ENCODE measurements at places on chromosomes 7 and 10.

- H3K27me3 ChIP-seq: no peaks in the 10 kb centered on the region
- no peak for DNase-seq
- H3K36me3 ChIP-seq: peaks cover 3% of the 10 kb centered on the region
- no peak overlapping the region for H3K4me3 ChIP-seq
- no peak overlapping the region for H3K27ac ChIP-seq
Observed at GRCh38 chr10:13613519-13613918, 26.8 kb downstream of the PRPF18 start.

DNA sequence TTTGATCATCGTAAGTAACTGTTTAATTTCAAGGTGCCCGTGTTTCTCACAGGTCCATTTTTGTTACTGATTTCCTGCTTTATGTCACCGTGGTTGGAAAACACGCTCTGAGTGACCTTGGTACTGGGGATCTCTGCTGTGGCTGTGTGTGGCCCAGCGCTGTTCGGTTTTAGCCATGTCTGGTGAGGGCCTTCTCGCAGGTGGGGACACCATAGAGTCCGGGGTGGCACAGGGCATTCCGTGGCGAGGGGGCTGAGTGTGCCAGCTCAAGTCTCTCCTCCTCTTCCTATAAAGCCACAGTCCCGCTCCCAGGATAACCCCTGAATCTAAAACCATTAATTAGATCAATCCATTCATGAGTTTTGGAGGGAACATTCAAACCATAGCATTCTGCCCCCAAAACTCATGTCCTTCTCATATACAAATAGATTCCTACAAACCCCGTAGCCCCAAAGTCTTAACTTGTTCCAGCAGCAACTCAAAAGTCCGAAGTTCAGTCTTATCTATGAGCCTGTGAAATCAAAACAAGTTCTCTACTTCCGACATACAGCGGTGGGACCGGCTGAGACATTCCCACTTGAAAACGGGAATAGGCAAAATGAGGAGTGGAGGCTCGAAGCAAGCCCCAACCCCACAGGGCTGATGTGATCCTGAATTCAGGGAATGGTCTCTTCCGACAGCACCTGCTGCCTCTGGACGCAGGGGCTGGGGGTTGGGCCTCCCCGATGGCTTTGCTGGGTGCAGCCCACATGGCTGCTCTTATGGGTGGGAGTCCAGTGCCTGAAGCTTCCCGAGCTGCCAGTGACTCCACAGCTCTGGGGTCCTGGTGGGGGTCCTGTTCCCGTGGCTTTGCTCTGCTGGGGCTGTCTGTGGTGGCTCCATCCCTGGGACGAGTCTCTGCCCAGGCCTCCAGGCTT lies 55.0 kb upstream of the NKX6-2 start:
- H3K4me3 ChIP-seq: no peak overlapping the region
- H3K27me3 ChIP-seq: peaks cover 52% of the 10 kb centered on the region
- no peaks in the 10 kb centered on the region for H3K36me3 ChIP-seq
- peak; percentile 34 for DNase-seq
- no peaks in the 10 kb centered on the region for H3K4me1 ChIP-seq

DNA sequence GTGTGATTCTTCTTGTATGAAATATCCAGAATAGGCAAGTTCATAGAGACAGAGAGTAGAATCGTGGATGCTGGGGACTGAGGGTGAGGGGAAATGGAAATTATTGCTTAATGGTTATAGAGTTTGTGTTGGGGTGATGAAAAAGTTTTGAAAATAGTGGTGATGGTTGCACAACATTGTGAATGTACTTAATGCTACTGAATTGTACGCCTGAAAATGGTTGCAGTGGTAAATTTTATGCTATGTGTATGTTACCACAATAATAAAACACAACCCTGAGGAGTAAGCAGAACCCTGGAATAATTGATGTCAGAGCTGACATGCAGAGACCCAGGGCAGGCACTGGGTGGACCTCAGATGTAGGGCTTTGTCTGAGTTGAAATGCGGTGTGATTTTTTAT lies 57.6 kb downstream of the TACR2 start:
- peaks cover 21% of the 10 kb centered on the region for H3K4me1 ChIP-seq
- no peak overlapping the region for H3K4me3 ChIP-seq

DNA sequence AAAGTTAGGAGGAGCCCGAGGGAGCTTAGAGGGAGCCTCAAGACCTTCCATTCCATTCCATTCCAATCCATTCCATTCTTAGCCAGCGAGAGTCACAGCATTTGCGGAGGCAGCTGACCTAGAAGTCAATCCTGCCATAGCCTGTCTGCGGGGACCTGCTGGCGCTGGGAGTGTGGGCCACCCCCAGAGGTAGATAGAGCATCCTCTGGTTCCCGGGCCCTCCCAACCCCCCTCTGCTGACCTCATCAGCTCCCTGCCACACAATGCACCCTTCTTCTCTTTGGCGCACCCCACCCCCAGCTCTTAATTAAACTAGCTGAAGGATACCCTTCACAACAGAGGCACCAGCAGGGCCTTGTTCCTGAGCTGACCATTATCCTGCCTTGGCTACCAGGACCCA lies 152.5 kb upstream of the ZMIZ1 start:
- H3K27me3 ChIP-seq: no peaks in the 10 kb centered on the region
- no peaks in the 10 kb centered on the region for H3K4me1 ChIP-seq

GRCh38 chr10:132551093-132551807 lies 13.7 kb downstream of the INPP5A start:
- H3K4me1 ChIP-seq: no peaks in the 10 kb centered on the region
- no peaks in the 10 kb centered on the region for H3K27me3 ChIP-seq
- DNase-seq: no peak
- H3K27ac ChIP-seq: no peak overlapping the region
- H3K36me3 ChIP-seq: no peaks in the 10 kb centered on the region
- no peak overlapping the region for H3K4me3 ChIP-seq

- no peaks in the 10 kb centered on the region for H3K27me3 ChIP-seq
- H3K36me3 ChIP-seq: no peaks in the 10 kb centered on the region
- no peak overlapping the region for H3K27ac ChIP-seq
- no peak for DNase-seq
- H3K4me1 ChIP-seq: no peaks in the 10 kb centered on the region
Observed at GRCh38 chr10:88962336-88962735, 9.8 kb upstream of the ACTA2 start.

DNA sequence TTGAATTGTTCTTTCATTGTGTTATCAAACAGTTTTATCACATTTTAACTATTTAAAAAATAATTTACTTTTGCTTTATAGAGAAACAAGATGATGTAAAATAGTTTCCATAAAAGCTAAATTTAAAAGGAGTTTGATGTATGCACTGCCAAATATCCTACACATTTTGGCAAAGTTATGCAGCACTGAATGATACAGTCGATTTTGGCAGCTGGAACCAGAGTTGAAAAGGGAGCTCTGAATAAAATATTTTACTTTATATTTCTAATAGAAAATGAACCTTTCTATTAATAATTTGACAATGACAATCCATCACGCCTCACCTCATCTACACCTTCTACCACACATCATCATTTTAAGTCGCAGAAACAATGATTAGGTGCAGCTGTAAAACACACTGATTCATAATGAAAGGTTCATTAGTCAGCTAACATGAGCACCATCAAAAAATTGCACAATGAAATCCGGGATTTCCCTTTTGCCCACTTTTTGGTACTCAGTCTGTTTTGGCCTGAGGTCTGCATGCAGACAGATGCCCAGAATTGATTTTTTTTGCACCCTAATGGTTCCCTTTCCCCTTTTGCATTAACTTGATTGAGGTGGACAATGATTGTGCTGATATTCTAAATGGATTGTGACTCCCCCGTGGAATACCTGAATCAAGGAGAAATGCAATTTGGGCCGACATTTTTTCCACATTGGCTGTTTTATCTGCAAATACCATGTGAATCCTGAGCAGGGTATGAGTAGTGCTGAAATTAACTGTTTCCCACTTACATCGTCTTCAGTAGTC lies 105.8 kb downstream of the THSD7A start:
- no peak overlapping the region for H3K27ac ChIP-seq
- no peaks in the 10 kb centered on the region for H3K36me3 ChIP-seq
- H3K4me3 ChIP-seq: no peak overlapping the region
- DNase-seq: no peak
- H3K27me3 ChIP-seq: no peaks in the 10 kb centered on the region

DNA sequence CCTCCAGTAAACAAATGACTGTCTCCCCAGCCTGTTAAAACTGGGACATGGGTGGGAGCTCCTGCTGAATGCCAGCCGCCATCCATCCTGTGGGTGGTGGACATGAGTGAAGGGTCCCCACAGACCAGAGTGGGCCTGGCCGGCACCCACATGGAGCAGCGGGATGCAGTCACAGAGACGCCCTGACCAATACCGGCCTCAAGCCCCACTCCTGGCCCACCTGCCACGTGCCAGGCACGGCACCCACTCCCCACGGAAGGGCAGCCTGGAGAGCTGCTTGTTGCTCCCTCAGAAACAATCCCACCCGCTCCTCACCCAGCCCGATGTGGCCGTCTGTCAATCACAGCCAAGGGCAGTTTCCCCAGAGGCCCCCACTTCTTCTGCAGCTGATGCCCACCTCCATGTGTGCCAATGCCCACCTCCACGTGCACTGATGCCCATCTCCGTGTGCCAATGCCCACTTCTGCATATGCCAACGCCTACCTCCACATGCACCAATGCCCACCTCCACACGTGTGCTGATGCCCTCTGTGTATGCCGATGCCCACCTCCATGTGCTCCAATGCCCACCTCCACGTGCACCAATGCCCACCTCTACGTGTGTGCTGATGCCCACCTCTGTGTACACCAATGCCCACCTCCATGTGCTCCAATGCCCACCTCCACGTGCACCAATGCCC lies 42.8 kb upstream of the DNAAF5 start:
- no peaks in the 10 kb centered on the region for H3K27me3 ChIP-seq
- DNase-seq: no peak
- H3K4me1 ChIP-seq: no peaks in the 10 kb centered on the region

GRCh38 chr10:126686719-126687118 lies 16.2 kb upstream of the C10orf90 start:
- H3K36me3 ChIP-seq: no peaks in the 10 kb centered on the region
- H3K4me1 ChIP-seq: no peaks in the 10 kb centered on the region
- no peak for DNase-seq
- no peak overlapping the region for H3K4me3 ChIP-seq
- no peak overlapping the region for H3K27ac ChIP-seq
- no peaks in the 10 kb centered on the region for H3K27me3 ChIP-seq

DNA sequence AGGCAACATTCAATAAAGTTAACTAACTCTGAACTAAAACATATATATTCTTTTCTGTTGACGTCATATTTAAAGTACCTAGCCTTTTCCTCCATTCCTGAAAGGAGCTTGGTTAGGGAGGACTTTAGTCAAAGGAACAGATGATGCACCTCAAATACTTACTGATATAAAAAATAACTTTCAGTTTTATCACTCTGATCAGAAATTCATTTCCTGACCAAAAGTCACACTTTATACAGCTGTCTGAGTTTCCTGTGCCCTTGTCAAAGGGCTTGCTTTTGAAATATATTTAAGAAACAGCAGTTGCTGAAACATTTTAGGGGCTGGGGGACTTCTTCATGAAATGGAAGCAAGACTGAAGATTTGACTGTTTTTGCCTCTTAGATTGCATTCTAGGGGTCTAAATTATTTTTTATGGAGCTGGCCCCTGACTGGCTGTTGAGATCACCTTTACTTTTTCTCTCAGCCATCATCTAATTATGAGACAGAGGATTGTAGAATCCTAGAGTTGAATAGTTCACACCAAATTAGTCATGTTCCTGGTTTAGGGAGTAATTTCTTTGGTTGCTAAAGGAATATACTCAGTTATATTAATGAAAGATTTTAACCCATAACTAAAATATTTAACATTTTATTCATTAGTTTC lies 46.6 kb downstream of the GLCCI1 start:
- H3K4me1 ChIP-seq: no peaks in the 10 kb centered on the region
- H3K27ac ChIP-seq: no peak overlapping the region
- H3K36me3 ChIP-seq: no peaks in the 10 kb centered on the region
- no peak for DNase-seq

DNA sequence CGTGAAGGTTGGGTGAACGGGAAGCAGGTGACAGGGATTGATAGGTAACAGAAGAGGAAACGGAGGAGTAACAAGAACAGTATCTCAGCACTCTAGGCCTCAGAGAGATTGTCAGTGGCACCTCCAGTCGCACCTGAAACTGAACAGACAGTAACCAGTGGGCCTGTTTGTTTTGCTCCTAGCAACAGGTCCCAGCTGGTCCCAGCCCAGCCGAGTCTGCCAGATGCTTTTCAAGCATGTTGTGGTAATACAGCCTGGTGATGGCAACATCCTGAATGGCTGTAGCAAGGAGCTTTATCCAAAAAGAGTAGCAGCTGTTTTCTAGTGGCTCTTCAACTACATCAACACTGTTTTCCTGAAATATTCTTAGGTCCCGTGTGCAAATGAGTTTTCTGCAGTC lies 4.7 kb downstream of the CACNB2 start:
- DNase-seq: no peak
- peaks cover 6% of the 10 kb centered on the region for H3K27me3 ChIP-seq
- H3K36me3 ChIP-seq: no peaks in the 10 kb centered on the region
- no peaks in the 10 kb centered on the region for H3K4me1 ChIP-seq
- H3K4me3 ChIP-seq: no peak overlapping the region
- no peak overlapping the region for H3K27ac ChIP-seq

DNA sequence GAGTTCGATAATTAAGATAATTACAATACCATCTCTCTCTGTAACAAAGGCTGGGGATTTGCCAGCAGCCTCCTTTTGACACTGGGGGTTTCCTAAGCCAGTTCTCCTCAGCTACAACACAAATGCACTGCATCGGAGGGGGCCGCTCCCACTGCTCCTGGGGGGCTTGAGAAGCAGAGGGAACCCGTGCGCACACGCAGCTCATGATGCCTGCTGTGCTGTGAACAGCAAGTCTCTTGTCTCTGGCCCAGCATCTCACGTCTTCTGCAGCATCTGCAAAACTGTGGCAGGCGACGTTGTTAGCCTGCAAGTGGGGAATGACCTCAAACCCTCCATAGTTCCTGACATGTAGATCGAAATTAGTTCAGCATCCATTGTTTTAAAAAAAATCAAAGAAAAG lies 5.5 kb downstream of the VIPR2 start:
- no peaks in the 10 kb centered on the region for H3K36me3 ChIP-seq
- no peak overlapping the region for H3K4me3 ChIP-seq
- peaks cover 14% of the 10 kb centered on the region for H3K27me3 ChIP-seq
- no peaks in the 10 kb centered on the region for H3K4me1 ChIP-seq

GRCh38 chr7:114466917-114467316 lies 52.3 kb downstream of the FOXP2 start:
- H3K4me1 ChIP-seq: no peaks in the 10 kb centered on the region
- H3K27ac ChIP-seq: no peak overlapping the region
- H3K27me3 ChIP-seq: no peaks in the 10 kb centered on the region
- no peak overlapping the region for H3K4me3 ChIP-seq
- no peaks in the 10 kb centered on the region for H3K36me3 ChIP-seq

DNA sequence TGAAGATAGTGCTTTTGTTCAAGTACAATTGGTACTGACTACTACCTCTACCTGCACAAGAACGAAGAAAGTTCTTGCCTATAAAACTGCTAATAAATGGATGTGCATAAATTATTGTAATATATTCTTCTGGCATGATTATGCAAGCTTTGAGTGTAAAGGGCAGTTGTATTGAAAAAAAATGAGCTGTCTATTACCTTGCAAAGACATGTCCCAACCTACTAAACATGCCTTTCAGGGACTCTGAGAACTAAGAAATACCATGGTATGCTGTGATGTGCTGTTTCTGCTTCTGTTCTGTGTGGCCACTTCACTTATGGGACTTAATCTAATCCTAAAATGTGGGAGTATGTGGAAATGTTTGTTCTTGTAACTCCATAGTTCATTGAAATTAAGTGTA lies 1083.4 kb downstream of the LRMDA start:
- H3K4me1 ChIP-seq: no peaks in the 10 kb centered on the region
- H3K36me3 ChIP-seq: no peaks in the 10 kb centered on the region
- H3K27ac ChIP-seq: no peak overlapping the region
- no peak for DNase-seq
- H3K4me3 ChIP-seq: no peak overlapping the region
- H3K27me3 ChIP-seq: no peaks in the 10 kb centered on the region

GRCh38 chr10:33441561-33441960 lies 107.1 kb upstream of the NRP1 start:
- H3K4me3 ChIP-seq: no peak overlapping the region
- no peaks in the 10 kb centered on the region for H3K36me3 ChIP-seq
- no peaks in the 10 kb centered on the region for H3K27me3 ChIP-seq
- no peaks in the 10 kb centered on the region for H3K4me1 ChIP-seq
- no peak overlapping the region for H3K27ac ChIP-seq
- no peak for DNase-seq

Measured in breast epithelium (tissue), 4 donors.